Mucosa of descending colon (tissue), 3 donors: ENCODE measurements at places on chromosomes 12 and 14. TPM values are rescaled to one million over a fixed set of nuclear protein-coding genes. Genes with fewer than 3 reads are reported as not detected.

The TAS2R14 gene
- total RNA-seq, result 2.6 TPM

The KLHL42 gene
- total RNA-seq, result 24.0 TPM

- DNase-seq, result peak; percentile 37
These were observed 3.4 kb downstream of the CKB start for GRCh38 chr14:103519043-103519836.

- no peak for DNase-seq
These were observed 11.6 kb downstream of the BMAL2 start for GRCh38 chr12:27344246-27344645.

DNA sequence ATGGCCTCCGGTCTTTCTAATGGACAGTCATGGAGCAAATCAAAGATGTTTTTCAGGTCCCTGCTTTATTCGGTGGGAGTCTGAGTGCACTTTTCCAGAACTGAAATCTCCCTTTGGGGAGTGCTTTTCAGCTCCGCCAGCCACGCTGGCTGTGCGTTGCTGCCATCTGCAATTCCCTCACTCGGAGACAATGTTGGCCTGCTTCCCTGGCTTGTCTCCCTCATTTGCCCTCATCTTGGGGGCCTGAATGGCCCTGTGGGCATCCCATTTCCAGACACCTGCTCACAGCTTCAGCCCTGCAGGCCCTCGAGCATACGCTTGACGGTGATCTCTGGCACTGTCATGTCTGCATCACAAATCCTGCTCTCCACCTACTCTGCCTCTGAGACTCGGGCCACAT is 103.8 kb downstream of the CCDC92 start:
- DNase-seq, result no peak

GRCh38 chr14:71398450-71398849 is 491.2 kb downstream of the PCNX1 start:
- DNase-seq, result no peak

The LMNTD1 gene
- total RNA-seq, result not detected

The PIWIL1 gene
- 0.23 TPM for total RNA-seq

The AKAP6 gene
- total RNA-seq, result 5.4 TPM

DNA sequence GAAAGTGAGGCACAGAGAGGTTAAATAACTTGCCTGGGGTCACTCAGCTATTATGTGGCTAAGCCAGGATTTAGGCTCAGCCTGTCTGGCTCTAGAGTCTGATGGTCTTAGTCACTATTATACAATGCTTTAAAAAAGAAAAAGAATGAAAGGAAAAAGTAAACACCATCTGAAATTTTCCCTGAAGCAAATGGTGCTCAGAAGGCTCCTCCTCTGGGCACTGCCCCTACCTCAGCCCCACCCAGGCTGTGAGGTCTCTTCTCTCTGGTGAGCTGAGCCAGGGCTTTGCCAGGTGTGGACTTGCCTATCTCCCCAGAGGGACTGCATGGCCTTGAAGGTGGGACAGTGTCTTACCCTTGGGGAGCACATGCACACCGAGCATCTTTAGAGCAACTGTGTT is 117.5 kb upstream of the DYRK2 start:
- DNase-seq, result no peak

DNA sequence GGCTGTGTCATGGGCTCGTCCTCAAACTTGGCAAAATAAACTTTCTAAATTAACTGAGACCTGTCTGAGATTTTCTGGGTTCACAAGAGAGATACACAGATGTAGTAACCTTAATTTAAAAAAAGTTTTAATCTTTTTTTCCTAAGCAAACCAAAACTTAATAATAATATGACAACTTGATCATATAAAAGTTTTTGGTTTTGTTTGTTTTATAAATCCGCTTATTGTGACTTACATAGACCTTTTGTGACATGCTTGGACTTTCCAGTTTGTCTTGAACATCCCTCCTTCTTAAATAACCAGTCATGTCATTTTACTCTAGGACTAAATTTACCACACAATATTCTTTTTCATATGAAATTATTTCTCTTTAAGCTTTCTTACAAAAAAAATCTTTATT is 8.5 kb downstream of the RDH12 start:
- DNase-seq, result no peak

- DNase-seq, result no peak
These were observed 140.1 kb downstream of the ALG10B start for GRCh38 chr12:38456537-38457120.

GRCh38 chr12:57118711-57119271 is 7.6 kb upstream of the STAT6 start:
- DNase-seq, result no peak

The TPH2 gene
- not detected for total RNA-seq

The NRIP2 gene
- 2.2 TPM for total RNA-seq

DNA sequence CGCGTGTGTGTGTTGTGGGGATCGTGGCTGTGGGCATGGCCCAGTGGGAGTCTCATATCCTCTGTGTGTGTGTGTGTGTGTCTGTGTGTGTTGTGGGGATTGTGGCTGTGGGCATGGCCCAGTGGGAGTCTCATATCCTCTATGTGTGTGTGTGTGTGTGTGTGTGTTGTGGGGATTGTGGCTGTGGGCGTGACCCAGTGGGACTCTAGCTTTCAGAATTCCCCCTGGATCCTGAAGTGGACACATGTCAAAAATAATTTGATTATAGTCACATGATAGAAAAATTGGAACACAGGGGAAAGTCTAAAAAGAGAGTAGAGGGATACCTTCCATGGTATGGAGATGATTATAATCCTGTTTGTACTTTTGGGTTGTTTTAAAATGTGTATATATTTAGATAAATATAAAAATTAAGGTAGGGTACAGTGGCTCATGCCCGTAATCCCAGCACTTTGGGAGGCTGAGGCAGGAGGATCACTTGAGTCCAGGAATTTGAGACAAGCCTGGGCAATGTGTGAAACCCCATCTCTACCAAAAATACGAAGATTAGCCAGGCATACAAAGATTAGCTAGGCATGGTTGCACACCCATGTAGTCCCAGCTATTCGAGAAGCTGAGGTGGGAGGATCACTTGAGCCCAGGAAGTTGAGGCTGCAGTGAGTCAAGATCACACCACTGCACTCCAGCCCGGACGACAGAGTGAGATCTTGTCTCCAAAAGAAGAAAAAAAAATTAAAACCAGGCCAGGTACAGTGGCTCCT is 11.0 kb downstream of the PAPLN start:
- no peak for DNase-seq

The MGP gene
- 42.9 TPM for total RNA-seq

The CNTN1 gene
- total RNA-seq, result 1.3 TPM

GRCh38 chr14:40574780-40575179 is 1031.9 kb upstream of the LRFN5 start:
- DNase-seq, result no peak

The KCNC2 gene
- total RNA-seq, result not detected

DNA sequence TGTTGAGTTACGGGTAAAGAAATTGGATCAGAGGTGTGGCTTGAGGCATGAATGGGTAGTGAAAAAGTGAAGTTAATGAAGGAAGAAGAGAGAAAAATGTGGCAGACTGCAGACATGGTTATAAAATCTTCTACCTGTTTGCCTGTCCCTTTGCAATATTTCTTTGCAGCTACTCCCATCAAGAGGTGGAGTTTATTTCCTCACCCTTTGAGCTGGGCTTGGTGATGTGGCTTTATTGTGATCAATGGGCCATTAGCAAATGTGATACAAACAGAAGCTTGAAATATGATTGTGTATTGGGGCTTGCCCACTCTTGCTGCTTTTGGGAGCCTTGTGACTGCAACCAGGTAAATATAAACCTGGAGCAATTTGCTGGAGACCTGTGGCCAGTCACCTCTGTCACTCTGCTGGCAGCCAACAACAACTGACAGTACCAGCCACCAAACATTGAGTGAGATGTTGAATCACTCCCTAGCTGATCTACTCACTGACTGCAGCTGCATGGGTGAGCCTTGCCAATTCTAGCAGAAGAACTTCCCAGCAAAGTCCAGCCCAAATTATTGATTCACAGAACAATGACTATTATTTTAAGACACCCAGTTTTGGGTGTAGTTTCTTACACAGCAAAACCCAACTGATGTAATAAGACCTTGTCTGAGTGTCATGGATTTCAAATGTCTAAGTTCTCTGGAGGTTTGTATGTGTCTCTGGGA is 151.0 kb upstream of the ATP2B1 start:
- DNase-seq, result no peak
